ENCODE measurements at places on chromosomes 16 and 17.

DNA sequence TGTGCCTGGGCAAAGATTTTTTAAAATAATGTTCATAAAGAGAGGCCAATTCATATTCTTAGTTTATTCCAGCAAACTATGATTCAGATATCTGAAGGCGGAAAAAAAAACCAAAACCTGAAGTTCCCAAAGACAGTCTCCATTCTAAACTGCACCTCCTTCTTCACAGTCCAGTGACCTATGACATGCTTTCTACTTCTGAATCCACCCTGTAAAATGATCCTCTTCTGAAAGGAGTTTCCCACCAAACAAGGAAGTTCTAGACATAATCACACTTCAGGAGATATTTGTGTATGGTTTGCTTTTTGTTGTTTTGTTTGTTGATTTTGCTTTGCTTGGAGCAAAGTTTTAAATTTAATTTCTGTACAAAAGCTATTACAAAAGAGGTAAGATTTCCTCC, 12.9 kb upstream of the CHST4 start:
- no peak for DNase-seq

GRCh38 chr16:19708296-19709205, 9.5 kb downstream of the KNOP1 start:
- no peak for DNase-seq

GRCh38 chr17:48541577-48542113, 3.3 kb downstream of the HOXB2 start:
- DNase-seq = peak; percentile 51

GRCh38 chr17:3556916-3557767, 470 bp downstream of the TRPV3 start:
- DNase-seq = no peak

- DNase-seq = peak; percentile 88
These were observed 32.8 kb upstream of the ETV4 start for GRCh38 chr17:43578699-43579565.

DNA sequence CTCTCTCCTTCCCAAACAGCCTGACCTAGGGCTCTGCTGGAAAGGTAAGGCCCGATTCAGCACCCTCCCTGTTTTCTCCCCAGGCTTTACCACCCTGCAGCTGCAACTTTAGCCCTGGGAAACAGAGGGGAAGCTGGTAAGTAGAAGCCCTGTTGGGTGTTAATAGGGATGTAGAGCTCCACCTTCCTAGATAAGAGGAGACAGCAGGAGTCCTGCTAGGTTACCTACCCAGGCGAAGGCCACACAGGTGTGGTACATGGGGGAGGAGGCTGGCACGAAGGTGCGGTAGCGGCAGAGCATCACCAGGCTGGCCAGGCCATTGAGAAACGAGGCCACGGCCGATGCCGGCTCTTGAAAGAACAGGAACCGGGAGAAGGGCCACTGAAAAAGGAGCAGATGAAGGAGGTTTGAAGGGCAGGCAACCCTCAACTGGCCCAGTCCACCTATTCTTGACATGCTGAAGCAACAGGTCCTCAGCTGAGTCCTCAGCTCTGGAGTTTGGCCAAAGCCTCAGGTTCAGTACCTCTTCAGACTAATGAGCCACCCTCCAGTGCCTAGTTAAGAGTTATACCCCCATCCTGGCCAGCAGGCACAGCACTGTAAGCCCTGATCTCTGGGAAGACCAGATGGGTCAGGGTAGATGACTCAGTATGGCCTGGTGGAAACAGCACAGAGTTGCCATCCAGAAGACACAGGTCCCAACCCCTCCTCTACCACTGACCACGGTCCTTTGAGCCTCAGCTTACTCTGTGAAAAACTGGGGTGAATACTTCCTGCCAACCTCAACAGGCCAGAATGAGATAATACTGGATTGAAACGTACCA, 3.3 kb downstream of the PGAP3 start:
- DNase-seq = no peak

- no peak for DNase-seq
These were observed 23.0 kb upstream of the ZNF750 start for GRCh38 chr17:82862737-82863382.

DNA sequence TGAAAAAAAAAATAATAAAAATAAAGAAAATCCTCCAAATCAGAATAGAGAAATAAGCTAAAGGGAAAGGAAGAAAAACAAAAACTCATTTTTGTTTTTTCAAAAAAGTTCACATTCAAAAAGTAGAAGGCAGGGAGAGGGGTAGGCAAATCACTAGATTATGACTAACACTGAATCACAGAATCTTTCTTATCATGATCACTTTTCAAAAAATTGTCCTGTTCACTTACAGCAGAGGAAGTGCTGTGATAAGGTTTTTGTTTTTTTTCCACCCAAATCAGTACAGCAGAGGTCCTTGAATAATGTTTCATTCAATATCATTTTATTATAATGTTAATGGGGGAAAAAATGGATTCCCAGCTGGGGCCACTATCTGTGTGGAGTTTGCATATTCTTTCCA, 106.4 kb downstream of the CA4 start:
- DNase-seq = no peak

- DNase-seq = no peak
These were observed 193.9 kb downstream of the PRKCA start for GRCh38 chr17:66496306-66496705.

DNA sequence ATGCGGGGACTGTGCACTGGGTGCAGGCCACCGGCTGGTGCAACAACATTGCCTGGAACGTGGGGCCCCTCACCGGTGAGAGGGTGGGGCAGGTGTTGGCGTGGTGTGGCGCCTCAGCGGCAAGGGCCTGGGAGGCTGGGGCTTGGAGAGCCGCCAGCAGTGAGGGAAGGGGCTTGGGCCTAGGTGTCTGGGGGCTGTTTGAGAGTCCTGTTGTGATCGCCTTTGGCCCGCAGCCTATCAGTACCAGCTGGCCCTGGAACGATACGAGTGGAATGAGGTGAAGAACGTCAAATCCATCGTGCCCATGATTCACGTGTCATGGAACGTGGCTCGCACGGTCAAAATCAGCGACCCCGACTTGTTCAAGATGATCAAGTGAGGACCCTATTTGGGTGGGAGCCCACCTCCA, 2.6 kb upstream of the TMEM88 start:
- no peak for DNase-seq

DNA sequence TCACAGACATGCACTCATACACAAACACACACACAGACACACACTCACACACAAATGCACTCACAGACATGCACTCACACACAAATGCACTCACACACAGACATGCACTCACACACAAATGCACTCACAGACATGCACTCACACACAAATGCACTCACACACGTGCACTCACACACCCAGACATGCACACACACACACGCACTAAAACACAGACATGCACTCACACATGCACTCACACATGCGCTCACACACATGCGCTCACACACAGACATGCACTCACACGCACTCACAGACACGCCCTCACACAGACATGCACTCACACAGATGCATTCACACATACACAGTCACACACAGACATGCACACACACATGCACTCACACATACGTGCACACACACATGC, 2.7 kb upstream of the ZNF469 start:
- DNase-seq = no peak

GRCh38 chr17:41553987-41554680, 17.7 kb downstream of the KRT9 start:
- no peak for DNase-seq

GRCh38 chr17:1244606-1245012, 25.6 kb upstream of the BHLHA9 start:
- no peak for DNase-seq

DNA sequence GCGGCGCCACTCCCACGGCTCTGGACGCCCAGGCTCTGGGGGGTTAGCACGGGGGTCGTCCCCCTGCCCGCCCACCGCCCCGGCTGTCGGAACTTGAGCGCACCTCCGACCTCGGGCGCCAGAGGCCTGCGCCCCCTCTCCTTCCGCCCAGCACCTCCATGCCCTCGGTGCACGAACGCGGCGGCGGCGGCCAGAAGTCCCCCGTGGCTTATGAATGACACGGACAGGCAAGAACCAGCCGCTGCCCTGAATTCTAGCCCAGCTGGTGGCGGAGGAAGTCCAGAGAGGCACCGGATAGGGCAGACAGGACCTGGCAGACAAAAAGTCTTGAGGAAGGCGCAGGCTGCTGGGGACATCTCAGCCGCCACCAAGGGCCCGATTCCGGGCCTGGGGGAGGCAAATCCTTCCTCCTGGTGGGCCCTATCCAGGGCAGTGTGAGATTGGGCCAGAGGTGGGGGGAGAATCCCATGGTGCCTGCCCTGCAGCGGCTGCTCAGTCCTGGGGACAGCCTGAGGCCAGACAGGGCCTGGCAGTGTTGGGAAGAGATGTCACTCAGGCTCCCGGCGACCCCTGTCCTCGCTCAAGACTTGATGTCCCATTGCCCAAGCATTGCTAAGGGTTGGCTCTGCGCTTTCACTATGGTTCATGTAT, 897 bp upstream of the CYGB start:
- no peak for DNase-seq

DNA sequence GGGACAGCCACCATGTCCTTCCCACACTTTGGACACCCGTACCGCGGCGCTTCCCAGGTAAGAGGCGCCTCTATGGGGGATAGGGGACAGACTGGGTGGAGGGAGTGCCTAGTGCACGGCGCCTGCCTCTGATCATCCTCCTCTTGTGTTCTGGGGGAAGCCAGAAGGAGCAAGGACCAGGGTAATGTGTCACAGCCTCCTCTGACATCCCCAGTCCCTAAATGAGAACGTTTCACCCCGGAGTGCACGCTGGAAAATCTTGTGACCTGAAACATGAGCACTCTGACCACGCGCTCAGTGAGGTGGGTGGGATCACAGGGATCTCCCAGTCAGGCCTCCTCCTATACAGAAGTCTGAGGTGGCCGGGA, 1.1 kb downstream of the IRX6 start:
- DNase-seq = no peak

DNA sequence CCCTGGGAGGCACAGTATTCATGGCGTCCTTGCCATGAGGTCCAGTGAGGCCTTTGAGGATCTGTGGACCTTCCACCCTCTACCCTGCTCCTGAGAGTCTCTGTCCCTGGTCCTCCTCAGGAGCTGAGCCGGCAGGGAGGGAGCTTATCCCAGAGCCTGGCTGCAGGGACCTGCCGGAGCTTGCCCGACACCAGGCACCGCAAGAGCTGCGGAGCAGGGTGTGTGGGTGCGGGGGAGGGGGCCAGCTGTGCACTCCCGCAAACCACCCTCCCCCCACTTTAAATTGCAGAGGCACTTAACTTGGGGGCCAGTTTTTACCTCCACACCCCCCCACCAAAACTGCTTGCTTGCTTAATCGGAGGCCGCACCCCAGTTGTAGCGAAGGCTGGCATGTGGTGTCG, 609 bp upstream of the ZNF750 start:
- DNase-seq = no peak

- DNase-seq = no peak
These were observed 17.9 kb downstream of the CASKIN1 start for GRCh38 chr16:2178321-2179106.

DNA sequence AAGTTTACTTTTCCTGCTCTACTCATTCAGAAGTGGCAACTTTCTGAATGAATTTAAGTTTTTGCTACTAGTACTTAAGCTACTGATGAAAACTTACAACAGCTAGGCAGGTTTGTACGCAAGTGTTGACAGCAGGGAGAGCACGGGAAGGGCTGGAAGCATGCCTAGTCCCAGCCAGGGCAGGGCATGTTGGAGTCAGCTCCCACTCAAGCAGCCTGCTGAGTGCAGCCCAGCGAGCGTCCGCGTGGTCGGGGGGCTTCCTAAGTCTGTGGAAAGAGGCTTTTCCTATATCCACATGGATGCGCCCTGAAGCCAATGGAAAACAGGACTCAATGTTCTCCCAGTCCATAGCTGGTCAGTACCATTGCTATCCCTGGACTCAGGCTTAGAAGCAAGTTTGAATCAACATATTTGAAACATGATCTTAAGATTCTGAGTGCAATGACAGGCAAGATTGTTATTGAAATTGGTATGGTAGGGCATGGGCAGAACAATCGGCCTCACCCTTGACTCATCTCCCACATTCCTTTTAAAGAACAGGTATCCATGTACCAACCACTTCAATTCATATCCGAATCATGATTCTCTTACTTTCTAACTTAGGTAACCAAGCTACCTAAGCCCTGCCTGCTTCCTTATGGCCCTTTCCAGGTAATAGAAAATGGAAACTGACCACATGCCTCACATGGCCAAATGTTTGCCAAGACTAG, 22.5 kb downstream of the CYB5D2 start:
- DNase-seq = no peak

GRCh38 chr17:35856603-35857002, 12.1 kb downstream of the HEATR9 start:
- DNase-seq = no peak

DNA sequence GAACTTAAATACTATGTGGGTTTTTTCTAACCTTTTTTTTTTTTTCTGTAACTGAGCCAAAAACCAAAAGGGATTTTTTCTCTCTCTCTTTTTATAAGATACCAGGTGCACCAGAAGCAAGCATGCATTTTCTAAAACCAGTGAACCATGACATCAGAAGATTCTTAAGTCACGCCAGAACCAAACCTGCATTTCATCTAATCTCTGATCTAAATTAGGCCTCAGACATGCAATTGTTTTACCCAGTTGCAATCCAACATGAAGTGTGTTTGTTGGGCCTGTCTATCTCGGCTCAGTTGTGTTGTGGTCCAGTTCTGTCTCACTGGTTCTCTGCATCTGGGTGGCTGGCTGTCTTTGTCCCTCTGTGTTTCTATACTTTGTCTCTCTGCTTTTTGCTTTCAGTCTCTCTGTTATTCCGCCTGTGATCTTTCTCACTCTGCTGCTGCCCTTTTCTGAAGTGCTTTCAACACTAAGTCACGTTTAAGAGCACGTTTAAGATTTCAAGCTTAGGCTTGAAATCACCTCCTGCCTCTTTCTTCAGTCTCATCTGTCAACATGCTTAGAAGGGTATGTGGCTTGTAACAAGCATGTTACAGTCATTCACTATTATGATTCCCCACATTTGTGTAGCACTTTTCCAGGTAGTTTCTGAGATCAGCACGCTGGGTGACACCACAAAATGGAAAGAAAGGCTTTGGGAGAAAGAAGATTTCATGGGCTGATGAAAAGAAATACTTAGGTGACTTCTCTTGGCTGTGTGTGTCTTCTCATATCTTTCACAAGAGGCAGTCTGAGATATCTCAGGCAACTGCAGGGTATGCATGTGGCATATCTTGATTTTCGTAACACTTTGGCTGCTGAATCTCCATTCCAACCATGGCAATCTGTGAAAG, 488.9 kb downstream of the SHISA9 start:
- no peak for DNase-seq

DNA sequence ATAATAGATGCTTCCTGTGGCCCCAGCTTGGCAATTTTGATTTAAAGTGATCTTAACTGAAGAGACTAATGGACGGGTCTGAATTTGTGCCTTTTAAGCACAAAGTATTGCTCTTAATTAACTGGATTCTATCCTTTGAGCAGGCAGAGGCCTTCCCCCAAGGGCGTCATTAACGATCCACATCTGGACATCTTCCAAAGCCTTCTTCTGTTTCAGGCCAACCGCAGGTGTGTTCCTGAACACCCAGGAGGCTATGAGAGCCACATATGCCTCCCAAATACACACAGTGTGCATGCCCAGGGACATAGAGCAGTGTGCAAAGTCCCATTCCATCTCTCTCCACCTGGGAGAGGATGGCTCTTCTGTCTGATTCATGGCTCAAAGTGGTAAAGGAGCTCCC, 42.3 kb downstream of the MAPT start:
- no peak for DNase-seq

Data from T1000 (cell line).